Stimulated activated CD4-positive, alpha-beta T cell treated with anti-CD3 and anti-CD28 coated beads, Interleukin-15, amount 100 ng/mL, for 24 hours (primary cell): ENCODE measurements at places on chromosomes 5 and 9.

DNA sequence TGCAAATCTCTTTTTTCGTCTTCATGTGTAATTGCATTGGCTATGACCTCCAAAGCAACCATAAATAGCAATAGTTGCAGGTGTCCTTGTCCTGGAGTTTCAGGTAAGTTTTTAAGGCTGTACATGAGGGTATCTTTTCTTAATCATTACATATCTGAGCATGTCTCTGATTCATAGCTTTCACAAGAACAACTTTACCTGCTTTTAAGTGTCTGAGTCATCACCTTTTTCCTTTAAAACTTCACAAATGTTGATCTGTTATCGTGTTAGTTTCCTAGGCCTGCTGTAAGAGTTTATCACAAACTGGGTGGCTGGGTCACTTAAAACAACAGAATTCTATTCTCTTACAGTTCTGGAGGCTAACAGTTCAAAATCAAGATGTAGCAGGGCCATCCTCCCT, 13.8 kb downstream of the GARNL3 start:
- no peak for DNase-seq

DNA sequence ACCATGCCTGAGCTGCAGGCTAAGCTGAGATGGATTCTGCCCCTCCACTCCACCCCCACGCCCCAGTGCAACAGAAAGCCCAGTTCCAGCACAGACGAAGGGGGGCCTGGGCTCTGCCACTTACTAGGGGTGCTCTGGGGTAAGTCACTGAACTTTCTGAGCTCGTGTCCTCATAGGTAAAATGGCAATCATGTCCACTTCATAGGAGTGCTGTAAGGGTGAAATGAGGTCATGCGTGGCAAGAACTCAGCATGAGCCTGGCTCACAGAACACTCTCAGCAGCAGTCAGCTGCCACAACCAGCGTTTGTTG, 8.4 kb upstream of the PSD2 start:
- no peak for DNase-seq

DNA sequence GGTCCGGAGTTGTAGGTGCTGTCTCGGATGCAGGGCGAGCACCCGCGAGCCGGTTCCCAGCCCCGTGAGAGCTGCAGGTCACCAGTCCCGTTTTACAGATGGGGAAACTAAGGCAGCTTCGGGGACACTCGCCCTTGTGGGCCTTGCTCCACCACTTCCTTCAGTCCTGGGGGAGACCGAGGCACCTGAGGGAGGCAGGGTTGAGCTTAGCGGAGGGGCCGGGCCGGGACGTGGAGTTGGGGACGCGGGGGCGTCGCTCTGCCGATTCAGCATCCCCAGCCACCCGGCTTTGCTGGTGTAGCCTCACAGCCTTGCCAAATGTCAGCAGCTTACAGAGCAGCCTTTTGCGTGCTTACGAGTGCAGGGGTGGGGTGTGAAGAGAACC, 530 bp downstream of the BBLN start:
- peak; percentile 75 for DNase-seq

DNA sequence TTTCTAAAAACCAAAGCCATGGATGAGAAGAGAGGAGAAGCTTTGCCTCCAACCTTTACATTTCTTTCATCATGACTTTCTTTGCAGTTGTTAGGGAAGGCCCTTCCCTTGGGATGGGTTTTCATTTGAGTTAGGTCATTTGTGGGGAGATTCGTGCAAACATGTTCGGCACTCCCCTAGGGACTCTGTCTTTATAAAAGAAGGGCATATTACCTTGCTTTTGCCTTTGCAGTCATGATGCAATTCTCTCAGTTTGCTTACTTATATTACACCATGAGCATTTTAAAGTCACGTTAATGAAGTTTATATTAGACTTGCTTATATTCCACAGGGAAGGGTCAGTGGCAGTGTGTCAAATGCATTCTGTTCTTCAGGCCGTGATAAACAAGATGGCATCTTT, 289.3 kb upstream of the WWC1 start:
- no peak for DNase-seq

DNA sequence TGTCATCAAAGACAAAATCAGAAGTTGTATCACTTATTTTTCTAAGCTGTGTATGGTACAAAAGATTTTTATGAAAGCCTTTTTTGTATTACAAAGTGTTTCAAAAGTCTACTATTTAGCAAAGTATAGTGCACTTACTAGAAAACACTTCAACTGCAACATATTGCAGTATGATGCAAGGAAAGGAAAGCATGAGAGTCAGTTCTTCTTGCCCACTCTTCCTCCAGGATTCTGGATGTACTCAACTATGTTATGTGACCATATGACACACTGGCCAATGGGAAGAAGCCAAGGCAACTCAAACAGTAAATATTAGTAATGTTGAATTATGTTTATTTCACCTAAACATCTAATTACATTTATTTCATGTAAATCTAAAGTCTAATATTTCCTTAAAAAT, 49.5 kb upstream of the TYRP1 start:
- no peak for DNase-seq

DNA sequence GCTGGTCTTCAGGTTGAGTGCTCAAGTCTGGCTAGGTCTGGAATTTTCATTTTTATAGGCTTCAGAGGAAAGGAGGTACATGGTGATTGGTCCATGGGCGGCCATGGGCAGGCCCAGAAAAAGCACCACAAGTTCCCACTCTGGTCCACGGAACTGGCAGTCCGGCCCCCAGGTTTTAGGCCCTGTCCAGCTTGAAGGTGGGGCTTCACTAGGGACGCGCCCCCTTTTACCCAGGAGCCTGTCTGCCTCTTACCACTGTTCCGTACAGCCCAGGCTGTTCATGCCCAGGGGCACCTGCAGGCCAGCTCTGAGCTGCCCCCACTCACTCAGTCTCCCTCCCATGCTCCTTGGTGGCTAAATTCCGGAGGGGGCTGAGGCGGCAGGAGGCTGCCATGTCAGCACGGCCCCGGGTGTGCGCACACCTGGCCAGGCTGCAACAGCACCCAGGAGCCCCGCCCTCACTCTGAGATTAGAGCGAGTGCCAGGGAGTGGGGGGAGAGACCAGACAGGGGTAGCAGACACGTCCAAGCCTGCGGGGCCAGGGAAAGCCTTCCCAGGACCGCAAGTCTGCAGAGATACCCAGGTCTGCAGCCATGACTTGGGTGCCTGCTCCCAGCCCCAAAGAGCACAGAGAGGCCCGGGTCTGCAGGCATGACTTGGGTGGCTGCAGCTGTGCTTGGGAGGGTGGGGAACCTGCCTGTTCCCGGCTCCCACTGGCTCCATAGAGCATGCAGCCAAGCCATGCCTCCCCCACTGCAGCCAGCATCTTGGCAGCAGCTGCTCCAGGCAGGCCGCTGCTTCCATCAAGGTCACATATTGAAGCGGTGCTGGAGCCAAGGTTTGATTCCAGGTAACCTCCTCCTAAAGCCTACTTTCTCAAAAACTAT, 390.2 kb upstream of the SGCD start:
- DNase-seq, result no peak

DNA sequence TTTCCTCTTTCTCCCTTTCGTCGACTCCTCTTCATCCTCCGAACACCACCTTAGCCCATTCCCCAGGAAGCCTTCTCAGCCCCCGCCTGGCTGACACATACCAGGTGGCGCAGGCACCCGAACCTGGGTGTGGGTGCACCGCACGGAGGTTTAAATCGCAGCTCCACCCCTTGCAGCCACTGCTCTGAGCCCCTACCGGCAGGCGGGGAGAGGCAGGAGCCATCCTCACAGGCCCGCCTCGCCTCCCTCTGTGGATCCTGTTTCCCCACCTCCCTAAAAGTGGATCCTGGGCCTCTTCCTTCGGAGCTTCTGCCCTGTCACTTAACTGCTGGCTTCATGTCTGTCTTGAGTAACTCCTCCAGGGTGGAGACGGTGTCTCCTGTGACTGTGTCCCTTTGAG, 110.7 kb downstream of the OLFM1 start:
- DNase-seq, result no peak

DNA sequence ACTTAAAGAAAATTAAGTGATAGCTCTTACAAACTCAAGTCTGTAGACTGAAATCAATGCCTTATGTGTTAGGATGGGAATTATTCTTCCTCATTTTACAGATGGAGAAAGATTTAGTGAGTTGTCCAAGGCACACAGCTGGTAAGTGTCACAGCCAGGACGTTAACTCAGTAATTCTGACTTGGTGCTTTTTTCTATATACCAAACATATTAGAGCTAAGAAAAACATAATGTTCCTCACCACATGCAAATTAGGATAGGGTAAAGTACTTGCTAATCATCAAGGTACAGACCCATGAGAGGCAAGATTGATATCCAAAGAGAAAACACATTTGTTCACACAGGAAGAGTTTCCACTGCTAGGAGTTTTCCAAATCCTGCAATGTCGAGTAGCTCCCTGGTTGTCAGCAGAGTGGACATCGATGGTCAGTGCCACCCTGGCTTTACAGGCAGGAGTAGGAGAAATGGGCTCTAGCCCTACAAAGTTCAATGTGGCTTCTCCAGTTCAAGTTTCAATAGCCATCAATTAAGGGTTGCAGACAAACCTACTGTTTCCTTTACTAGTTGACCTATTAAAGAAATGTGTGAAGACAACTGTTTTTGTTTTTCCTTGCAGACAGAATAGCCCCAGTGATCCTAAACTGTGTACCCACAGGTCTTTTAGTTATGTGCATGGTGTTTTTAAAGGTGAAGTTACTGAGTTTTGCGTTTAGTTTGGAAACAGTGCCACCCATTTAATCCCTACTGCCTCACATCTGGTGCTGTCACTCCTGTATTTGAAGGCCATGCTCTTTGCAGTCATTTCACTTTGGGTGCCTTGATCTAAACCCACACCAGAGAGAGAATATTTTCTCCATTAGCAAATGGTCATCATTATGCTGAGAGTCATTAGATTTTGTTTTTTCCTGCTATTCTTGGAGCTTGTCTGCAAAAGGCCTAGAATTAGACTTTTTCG, 460.8 kb upstream of the SMARCA2 start:
- no peak for DNase-seq

- DNase-seq, result no peak
These were observed 14.2 kb downstream of the UNC5A start for GRCh38 chr5:176824604-176825003.

- DNase-seq, result no peak
These were observed 163.4 kb downstream of the FER start for GRCh38 chr5:108911055-108911454.

DNA sequence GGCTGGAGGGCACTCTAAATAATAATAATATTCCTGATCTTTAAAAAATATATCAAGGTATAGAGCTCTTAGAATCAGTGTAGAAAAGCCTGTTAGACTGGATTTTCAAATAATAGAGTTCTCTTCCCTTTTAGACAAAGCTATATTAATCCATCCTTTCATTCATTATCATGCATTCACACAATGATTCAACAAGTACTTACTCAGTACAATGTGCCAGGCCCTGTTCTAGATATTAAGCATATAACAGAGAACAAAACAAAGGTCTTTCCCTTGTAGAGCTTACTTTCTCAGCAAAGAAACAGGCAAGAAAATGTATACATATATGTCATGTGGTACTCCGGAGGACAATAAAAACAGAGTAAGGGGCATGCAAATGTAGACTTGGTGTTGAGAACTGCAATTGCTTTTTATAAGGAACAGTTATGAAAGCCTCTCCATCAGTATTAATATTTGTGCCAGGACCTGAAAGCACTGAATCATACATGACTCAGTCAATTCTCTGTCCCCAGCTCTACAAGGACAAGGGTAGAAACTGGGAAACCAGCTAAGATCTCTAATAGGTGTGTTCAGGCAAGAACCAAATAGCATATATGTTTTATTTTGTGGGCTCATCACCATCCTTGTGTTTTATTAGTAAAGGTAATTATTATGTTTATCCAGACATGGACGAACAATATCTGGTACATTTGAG, 72.2 kb downstream of the PIP5K1B start:
- no peak for DNase-seq

GRCh38 chr5:82354543-82354942, 76.4 kb upstream of the RPS23 start:
- DNase-seq, result no peak

- DNase-seq, result no peak
These were observed 163.5 kb downstream of the NR2F1-AS1 start for GRCh38 chr5:93417490-93417889.

GRCh38 chr5:109868737-109869136, 179.0 kb downstream of the MAN2A1 start:
- DNase-seq, result no peak

DNA sequence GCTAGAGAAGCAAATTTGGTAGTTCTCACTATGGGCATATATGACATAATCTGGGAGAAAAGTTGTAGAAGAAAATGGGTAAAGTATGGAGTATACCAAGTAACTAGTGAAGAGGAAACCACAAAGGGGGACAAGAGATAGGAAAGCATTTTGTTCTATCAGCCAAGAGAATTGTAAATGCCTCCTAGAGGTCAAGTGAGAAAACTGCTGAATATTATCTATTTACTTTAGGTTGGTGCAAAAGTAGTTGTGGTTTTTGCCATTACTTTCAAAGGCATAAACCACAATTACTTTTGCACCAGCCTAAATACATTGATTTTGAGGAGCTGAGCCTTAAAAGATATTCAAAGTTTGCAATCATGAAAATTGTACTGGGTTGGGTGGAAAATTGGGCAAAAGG, 126.7 kb upstream of the GRHPR start:
- no peak for DNase-seq

GRCh38 chr5:39947657-39948056, 522.9 kb upstream of the DAB2 start:
- no peak for DNase-seq

- DNase-seq, result no peak
These were observed 55.5 kb downstream of the ZFAND5 start for GRCh38 chr9:72309364-72310133.

- no peak for DNase-seq
These were observed 180.0 kb upstream of the IL12B start for GRCh38 chr5:159510282-159510681.

- no peak for DNase-seq
These were observed 201.1 kb upstream of the CHD1 start for GRCh38 chr5:99129768-99130501.

DNA sequence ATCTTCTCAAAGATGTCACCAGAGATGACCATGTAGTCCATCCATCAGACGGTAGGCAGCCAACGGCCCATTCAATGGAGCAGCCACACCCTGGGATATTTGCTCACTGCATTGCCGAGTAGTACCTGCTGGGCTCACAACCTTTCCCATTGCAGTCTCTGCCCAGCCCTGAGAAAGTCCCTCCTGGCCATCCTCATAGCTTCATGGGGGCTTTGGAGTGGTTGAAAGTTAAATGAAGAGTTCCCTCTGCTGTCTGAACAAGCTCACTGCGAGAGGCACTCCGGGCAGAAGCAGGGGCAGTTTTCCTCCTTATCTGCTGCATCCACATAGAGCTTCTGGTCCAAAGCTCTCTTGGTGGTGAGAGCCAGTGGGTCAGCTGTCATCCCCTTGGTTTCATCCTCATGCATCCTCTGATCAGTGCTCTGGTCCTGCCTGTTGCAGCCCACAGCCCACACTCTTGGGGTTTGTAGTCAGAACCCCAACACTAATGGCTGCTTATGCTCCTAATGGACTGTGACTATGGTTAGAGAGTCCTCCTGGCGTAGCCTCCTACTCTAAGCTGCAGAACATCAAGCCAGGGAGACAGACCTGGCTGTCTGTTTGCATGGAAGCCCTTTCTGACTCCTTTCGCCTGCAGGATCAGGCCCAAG, 23.3 kb downstream of the TNFSF8 start:
- peak; percentile 40 for DNase-seq

DNA sequence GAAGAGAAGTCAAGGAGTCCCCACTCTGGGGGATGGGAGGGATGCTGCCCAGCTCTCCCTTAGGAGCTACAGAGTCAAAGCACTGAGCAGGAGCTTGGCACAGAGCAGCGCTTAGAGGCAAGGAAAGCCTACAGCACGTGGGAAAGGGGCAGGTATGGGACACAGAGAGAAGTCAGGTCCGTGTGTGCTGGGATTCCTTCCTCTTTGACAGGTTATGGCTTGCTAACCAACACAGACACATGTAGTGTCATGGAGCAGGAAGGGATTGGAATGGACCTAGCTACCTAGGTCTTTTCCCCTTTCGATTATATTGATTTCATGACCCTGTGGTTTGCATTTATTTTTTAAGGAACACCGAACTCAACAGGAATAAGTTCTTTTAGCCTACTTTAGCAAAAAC, 208.5 kb upstream of the TUT7 start:
- no peak for DNase-seq
